ENCODE measurements at places on chromosomes 2 and 18.

- DNase-seq = no peak
These were observed 14.1 kb downstream of the ZFP36L2 start for GRCh38 chr2:43212216-43212835.

DNA sequence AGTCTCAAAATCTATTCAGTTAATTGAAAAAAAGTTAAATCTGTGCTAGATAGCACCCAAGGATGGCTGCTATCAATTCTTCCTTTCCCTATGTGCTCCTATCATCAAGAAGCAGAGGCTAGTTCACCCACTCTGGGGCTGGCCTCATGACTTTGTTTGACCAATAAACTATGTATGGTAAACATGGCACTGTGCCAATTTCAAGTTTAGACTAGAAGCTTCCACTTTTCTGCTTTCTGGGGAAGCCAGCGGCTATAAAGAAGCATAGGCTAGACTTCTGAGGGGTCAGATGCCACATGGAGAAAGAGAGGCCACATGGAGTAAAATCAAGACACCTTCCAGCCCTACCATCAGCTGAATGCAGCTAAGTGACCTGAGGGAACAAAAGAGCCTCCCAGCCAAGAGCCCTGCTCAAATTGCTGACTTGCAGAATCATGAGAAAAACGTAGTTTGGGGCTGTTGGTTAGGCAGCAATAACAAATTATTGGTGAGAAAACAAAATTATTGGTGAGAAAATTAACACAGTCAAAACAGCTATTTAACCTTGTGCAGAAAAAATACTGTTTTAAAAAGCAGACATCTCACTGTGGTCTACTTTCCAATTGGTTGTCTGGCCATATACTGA, 86.5 kb upstream of the SLC14A2 start:
- no peak for DNase-seq

- no peak for DNase-seq
These were observed 36.9 kb downstream of the SUMO1 start for GRCh38 chr2:202201220-202202160.

DNA sequence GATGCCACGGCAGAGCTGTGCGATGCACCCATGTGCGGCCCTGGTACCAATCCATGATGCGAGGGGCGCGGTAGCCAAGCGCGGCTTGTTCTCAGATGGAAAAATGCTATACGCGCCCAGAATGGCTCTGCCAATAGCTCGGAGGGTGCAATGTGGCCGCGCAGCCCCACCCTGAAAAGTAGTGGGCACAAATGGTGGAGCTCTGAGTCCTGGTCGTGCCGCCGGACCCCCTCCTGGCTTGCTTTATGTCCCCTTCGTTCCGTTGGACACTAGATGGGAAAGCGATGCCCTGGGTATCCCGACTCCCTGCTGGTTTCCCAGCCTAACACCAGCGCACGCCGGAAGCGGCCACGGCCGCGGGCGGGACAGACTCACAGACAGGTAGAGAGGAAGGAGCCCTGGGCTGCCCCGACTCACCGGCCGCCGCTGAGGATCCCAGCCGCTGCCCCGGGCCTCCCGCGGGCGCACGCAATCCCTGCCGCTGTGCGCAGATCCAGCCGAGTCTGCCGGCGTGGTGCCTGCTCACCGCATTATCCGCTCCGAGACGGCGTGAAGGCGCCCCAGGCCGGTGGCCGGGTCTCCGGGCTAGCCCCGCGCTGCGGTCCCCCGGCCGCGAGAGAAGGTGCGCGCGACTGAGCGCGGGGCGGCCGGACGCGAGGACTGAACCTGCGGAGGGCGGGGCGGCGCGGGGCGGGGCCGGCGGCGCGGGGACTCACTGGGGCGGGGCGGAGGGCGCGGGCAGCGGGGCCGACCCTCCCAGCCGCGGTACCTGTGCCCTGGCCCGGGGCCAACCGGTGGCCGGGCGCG, at the start of gene CDC42EP3:
Gene CDC42EP3, minus strand, starts transcription at position 634 of the 807 bp plus-strand sequence. CDS start 25,055 bp downstream, outside the sequence.
- DNase-seq = peak; percentile 69

- DNase-seq = no peak
These were observed 5.6 kb upstream of the WDR7 start for GRCh38 chr18:56645415-56646016.

GRCh38 chr18:22639561-22639960, 221.8 kb upstream of the CTAGE1 start:
- DNase-seq = no peak

- no peak for DNase-seq
These were observed 601.0 kb upstream of the SLC39A10 start for GRCh38 chr2:195055996-195056395.
